ENCODE measurements at places on chromosomes 1 and 21.

DNA sequence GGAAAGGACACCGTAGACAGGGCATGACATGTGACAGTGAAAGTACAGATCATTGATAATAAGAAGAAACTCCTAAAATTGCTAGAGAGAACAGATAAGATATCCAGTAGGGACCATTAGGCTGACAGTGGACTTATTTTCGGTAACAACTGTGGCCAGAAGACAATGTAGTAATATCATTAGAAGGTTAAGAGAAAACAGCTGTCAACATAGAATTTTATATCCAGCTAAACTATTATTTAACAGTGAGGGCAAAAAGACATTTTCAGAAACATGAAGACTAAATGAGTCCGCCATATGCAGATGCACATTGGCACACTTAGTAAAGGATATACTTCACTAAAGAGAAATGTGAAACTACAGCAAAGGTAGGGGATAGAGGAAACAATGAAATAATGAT lies 95.4 kb upstream of the GUCA2B start:
- no peak for DNase-seq

GRCh38 chr1:222167111-222167510 lies 380.8 kb downstream of the HHIPL2 start:
- no peak for DNase-seq

GRCh38 chr1:232575763-232576040 lies 54.2 kb downstream of the SIPA1L2 start:
- no peak for DNase-seq

DNA sequence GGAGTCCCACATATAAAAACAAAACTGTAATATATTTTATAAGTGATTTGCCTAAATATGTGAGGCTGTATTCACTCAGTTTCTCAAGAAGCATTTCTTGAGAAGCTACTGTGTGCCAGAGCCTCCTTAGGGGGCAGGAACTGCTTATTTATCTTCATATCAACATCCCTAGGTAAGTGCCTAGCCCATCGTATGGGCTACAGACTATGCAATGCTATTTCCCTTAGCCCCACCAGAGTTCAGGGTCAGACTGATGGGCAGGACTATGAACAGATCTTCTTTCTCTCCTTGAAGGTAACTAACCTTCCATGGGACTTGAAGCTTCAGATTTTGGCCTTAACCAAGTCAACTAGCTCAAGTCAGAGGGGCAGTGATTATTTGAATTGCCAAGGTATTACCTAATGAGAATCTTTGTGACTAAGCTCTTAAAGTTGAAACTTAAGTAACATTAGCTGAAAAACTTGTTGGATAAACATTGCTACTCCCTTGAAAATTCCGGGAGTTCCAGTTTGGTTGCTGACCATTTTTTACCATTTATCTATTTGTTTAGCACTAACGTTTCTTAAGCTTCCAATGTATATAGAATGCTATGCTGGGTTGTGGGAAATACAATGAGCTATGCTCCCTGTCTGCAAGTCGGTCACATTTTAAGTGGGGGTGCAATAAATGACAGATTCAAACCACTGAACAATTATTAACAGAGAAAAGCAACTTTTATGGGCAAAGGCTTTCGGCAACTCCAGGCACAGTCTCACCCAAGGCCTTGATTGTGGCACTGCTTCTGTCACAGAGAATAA lies 85.2 kb downstream of the GPR88 start:
- no peak for DNase-seq

DNA sequence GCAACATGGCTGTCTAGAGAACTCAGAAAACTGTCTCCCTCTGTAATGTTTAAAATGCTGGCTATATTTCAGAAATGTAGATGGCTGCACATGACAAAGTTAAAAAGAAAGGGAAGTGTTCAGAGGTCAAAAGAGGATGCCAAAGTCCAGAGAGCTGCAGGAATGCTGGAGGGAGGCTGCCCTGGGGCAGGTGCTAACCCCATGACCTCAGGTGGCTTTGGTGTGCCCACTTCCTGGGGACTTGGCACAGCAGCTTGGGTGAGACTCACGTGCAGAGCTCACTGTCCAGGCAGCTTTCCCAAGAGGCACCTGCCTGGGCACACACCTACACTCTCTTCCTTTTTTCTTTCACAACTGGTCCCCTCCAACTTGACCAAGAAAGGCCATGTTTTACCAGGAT lies 256.4 kb downstream of the KCNJ6 start:
- no peak for DNase-seq

DNA sequence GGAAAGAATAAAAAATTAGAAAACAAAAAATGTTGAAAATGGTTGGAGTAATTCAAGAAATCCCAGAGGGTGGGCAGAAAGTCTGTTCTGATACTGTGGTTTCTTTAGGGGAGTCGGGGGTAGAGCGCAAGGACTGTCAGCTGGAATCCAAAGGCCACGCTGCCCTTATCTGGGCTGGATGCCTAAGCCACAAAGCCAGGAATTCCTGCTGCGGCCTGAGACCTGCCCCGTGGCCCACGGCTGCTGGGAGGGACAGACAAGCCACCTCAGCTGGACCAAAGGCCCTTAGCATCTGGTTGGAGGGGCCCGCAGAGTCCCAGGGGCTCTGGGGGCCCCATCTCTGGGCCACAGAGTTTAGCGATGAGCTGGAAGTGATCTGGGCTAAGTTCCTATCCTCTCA lies 60.2 kb downstream of the DMRTB1 start:
- no peak for DNase-seq

DNA sequence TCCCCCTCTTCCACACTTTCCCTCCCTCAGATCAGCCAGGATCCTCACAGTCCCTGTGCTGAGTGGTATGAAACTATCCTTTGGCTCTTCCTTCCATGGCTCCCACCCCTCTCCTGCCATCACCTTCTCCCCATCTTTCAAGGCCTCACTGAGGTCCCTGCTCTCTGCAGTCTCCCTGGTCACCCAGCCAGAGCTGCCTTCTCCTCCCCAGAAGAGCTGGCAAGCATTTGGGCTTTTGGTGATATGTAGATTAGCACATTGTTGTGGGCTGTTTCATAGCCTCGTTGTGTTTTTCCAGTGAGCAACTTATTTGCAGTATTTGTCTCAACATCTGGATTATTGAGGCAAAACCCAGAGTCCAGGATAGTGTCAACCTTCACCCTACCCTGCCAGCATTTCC lies 2.2 kb downstream of the CSF1 start:
- no peak for DNase-seq

- DNase-seq = no peak
Observed at GRCh38 chr1:91791691-91792488, 94.1 kb downstream of the TGFBR3 start.

GRCh38 chr1:108644984-108645383 lies 15.9 kb downstream of the HENMT1 start:
- no peak for DNase-seq

DNA sequence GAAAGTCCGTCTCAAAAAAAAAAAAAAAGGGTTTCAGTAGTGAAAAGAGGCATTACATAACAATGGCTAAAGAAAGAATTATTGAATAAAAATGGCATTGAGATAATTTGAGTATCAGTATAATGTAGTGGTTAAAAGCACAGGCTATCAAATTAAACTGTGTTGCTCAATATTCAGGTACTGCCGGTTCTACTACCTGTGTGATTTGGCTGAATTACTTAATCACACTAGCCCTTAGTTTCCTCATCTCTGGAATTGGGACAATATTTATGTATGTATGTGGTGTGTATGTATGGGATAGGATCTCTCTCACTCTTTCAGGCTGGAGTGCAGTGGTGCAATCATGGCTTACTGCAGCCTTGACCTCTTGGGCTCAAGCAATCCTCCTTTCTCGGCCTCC lies 56.1 kb upstream of the TEKT2 start:
- DNase-seq = no peak

DNA sequence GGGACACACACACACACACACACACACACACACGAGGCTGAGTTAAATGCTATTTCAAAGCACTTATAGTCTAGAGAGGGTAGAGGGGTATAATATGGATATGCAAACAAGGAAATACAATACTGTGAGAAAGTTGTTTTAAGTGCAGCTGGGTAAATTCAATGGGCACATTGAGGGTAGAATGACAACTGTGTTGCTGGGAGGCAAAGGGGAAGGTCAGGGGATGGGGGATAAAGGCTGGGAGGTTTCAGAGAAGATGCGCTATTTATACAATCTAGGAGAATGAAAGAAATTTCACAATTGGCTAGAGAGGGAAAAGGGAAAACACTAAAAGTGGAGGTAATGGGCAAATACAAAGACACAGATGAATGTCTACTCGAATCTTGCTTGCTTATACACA lies 19.4 kb downstream of the EXTL2 start:
- no peak for DNase-seq

DNA sequence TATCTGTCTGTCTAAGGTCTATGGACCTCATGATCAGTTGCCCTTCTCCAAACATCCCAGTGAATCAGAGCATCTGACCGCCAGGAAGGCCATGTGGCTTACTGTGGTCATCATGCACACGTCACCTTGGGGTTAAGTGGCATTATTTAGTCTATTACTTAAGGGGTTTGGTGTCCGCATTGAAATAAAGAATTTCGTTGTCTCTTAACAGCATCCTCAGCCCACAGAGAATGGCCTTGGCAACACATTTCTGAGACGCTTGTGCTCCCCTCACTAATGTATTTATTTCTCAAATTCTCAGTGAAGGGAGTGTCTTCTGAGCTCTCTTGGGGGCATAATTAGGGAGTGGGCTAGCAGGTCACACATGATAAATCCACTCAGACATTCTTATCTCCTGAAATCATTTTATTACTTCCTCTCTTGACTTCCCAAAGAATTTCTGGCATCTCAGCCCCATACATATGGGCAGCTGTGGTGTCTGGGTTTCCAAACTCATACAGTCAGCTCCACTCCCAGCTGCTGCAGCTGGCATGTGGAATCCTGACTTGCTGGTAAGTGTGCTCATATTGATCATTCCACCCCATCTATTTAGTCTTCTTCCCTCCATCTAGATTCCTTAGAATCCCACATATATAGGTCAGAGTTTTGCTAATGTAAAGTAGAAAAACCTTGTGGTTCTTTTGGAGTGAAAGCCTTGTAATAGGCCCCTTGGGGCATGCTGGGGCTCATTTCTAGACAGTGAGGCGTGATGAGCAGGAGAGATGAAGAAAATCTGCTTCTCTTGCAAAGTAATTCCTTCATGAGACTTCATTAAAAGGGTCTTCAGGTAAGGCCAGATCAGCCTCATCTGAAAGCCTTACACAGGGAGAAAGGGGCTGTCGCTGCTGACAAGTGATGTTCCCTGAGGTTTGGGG lies 110.5 kb downstream of the HHAT start:
- DNase-seq = no peak

GRCh38 chr1:184276416-184276815 lies 110.4 kb upstream of the C1orf21 start:
- no peak for DNase-seq

- DNase-seq = no peak
Observed at GRCh38 chr1:23872421-23872820, 4.3 kb upstream of the FUCA1 start.

- no peak for DNase-seq
Observed at GRCh38 chr21:38170704-38171682, 85.8 kb upstream of the KCNJ15 start.

GRCh38 chr1:119631433-119632102 lies 16.5 kb downstream of the ZNF697 start:
- peak; percentile 88 for DNase-seq

GRCh38 chr21:44279354-44280260 lies 6.1 kb upstream of the AIRE start:
- DNase-seq = no peak

- DNase-seq = no peak
Observed at GRCh38 chr1:67791261-67791660, 42.0 kb downstream of the GNG12 start.

GRCh38 chr1:33455539-33456501 lies 16.6 kb upstream of the ZSCAN20 start:
- no peak for DNase-seq

DNA sequence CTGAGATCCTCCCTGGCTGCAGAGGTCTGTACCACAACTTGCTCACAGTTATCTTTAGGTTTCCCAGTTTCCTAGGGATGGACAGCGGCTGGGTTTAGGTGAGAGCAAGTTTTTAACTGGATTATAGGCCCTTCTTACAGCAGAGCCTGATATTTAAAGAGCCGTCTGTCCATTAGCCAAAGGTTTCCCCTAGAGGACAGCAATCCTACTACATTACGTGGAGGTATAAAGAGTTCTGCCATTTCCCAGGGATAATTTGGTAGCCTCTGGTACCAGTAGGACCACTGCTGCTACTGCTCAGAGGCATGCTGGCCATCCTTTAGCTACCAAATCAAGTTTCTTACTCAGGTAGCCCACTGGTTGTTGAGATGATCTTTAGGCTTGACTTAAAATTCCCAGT lies 21.9 kb upstream of the FCGR2A start:
- DNase-seq = no peak

DNA sequence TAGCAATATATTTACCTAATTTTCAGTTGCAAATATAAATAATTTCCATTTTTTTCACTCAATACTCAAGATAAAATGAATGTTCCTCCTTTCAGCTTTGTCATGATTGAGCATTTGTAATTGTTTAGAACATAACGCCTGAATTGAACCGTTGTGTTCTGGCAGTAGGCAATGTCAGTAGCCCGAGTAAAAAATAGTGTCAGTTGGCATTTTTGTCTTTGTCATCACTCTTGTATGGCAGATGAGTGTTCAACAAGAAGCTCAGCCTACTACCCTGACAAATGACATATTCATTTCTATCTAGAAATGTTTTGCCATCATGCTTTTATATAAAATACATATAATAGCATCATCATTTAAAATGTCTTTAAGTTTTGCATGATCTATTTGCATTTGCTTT lies 691.4 kb upstream of the NCAM2 start:
- DNase-seq = no peak

- peak; percentile 56 for DNase-seq
Observed at GRCh38 chr1:5502311-5503194, 489.7 kb downstream of the NPHP4 start.

DNA sequence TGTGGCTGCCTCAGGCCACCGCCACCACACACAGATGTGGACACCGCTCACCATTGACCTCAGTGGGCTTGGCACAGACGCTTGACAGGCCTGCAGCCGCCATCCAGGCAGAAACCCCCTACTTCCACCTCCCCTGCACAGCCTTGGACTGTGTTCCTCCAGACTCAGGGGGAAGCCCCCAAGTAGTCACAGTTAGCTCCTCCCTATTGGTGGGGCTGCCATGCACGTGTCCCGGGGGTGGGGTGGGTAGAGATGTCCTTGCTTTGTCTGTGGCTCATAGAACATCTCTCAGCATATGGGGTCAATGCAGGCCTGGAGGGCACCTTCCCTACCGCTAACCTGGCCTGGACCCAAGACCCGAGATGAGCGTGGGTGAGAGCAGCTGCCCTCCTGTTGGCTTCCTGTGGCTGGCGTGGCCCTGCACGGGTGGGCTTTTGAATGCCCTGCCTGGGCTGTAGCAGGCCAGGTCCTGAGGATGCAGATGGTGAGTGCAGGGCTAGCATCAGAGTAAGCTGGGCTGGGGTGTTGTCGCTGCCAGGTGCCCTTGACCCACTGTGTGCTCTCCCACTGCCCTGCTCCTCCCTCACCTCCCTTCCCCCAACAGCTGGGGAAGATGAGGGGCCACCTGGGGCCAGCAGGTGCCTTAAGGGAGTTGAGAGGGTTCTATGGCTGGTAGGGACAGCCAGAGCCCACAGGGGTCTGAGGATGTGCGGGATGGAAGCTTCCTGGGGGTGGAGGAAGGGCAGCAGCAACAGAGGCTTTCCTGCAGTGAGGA lies 6.2 kb downstream of the CROCC start:
- DNase-seq = no peak

GRCh38 chr1:211375949-211376348 lies 49.3 kb downstream of the TRAF5 start:
- no peak for DNase-seq
